ENCODE measurements at places on chromosomes 2 and 18. TPM values are rescaled to one million over a fixed set of nuclear protein-coding genes. Genes with fewer than 3 reads are reported as not detected.

The SRBD1 gene
- 2.9 TPM for polyA plus RNA-seq

The DNAH7 gene
- polyA plus RNA-seq: 0.16 TPM

The COL6A3 gene
- 964 TPM for polyA plus RNA-seq

The REEP1 gene
- polyA plus RNA-seq: 0.03 TPM

DNA sequence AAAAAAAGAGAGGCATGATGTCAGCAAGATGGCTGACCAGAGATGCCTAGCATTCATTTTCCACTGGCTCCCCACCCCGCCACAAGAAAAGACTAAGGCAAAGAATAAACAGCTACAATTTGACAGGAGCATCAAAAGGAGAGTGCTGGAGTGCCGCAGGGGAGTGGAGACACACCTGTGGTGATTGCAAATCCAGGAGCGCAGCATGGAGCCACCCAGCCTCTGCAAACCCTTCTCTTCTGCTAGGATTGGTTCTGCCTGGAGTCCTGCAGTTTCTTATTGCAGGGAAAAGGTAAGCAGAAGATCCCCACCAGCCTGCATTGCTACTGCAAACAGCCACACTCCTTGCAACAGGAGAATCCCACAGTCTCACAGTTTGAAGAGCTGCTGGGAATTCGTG, 26.1 kb downstream of the BOLL start:
- no peaks in the 10 kb centered on the region for H3K27me3 ChIP-seq
- no peak overlapping the region for H3K4me3 ChIP-seq
- H3K4me1 ChIP-seq: no peaks in the 10 kb centered on the region
- no peaks in the 10 kb centered on the region for H3K36me3 ChIP-seq

DNA sequence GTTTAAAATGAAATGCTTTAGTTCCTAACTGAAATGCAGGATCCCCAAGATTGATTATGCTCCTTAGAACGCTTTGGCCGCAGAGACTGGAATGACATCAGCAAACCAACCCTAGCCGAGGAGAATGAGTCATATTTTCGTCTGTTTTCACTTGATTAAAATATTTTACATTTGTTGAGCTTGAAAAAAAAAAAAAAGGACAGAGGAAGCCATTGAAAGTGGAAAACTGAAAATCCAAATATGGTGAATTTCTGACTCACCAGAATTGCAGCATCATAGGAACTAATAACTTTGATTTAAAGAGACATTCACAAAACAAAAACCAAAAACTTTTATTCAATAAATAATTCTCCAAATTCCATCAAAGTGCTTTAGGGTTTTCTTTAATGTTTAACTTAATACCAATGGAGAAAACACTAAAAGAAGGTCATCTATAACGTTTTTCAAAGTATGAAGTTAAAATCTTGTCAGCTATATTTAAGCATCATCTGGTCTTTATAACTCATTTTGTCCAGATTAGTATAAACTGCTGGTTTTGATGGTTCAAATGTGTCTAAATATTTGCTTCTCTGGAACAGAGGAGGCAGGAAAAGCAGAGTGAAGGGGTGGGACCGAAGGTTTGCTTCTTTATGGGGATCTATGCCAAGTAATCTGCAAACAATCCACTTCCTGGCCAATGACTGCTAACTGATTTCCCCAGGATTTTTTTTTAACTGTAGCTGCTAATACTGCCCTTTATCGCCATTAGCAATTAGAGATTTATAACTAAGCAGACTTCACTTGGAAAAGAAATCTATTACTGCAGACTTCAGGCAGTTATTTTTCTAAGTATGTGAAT, 30.9 kb upstream of the COL5A2 start:
- H3K4me1 ChIP-seq: peaks cover 14% of the 10 kb centered on the region
- peak overlapping the region; percentile 5 for H3K4me3 ChIP-seq
- H3K27ac ChIP-seq: peak overlapping the region; percentile 96
- no peaks in the 10 kb centered on the region for H3K36me3 ChIP-seq
- peak; percentile 98 for DNase-seq

The TEX44 gene
- polyA plus RNA-seq: not detected

- H3K36me3 ChIP-seq: peaks cover 15% of the 10 kb centered on the region
- peaks cover 44% of the 10 kb centered on the region for H3K4me1 ChIP-seq
- no peak overlapping the region for H3K4me3 ChIP-seq
Measured at GRCh38 chr2:1738163-1738562, 6.2 kb downstream of the PXDN start.

DNA sequence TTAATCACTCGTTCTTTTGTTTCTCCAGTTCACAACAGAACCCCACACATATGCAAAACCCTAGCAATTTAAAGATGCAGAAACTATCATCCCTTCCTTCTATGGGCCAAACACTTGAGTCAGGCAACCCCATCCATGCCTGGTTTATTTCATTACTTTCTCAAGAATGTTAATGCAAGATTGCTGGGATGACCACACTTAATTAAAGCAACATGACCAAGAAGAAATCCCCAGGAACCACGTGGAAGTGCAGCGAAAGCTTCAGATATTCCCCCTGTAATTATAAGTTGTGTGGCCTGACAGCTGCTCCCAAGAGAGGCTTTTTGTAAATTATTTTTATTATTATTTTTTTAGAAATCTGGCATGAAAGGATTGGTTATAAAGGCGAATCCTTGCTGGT, 246.2 kb upstream of the ID2 start:
- no peak overlapping the region for H3K27ac ChIP-seq
- DNase-seq: no peak
- no peaks in the 10 kb centered on the region for H3K4me1 ChIP-seq
- no peaks in the 10 kb centered on the region for H3K27me3 ChIP-seq
- H3K36me3 ChIP-seq: no peaks in the 10 kb centered on the region

The C2orf78 gene
- polyA plus RNA-seq: not detected

The COL4A4 gene
- polyA plus RNA-seq: not detected

- no peak overlapping the region for H3K4me3 ChIP-seq
- DNase-seq: no peak
- H3K27me3 ChIP-seq: no peaks in the 10 kb centered on the region
- no peak overlapping the region for H3K27ac ChIP-seq
- peaks cover 3% of the 10 kb centered on the region for H3K4me1 ChIP-seq
Measured at GRCh38 chr2:68917034-68917718, 35.5 kb downstream of the GKN2 start.

The RND3 gene
- 136 TPM for polyA plus RNA-seq

The TLX2 gene
- polyA plus RNA-seq: not detected
